AG09309 (cell line): ENCODE measurements at places on chromosomes 3 and 15.

- DNase-seq = no peak
These were observed 48.1 kb downstream of the CHSY1 start for GRCh38 chr15:101203607-101204189.

- DNase-seq = peak; percentile 81
These were observed at the start of gene CCDC80 for GRCh38 chr3:112640930-112641801. CCDC80 (minus strand) TSS chr3:112641143; CDS start chr3:112639905, 1,238 bp downstream.

DNA sequence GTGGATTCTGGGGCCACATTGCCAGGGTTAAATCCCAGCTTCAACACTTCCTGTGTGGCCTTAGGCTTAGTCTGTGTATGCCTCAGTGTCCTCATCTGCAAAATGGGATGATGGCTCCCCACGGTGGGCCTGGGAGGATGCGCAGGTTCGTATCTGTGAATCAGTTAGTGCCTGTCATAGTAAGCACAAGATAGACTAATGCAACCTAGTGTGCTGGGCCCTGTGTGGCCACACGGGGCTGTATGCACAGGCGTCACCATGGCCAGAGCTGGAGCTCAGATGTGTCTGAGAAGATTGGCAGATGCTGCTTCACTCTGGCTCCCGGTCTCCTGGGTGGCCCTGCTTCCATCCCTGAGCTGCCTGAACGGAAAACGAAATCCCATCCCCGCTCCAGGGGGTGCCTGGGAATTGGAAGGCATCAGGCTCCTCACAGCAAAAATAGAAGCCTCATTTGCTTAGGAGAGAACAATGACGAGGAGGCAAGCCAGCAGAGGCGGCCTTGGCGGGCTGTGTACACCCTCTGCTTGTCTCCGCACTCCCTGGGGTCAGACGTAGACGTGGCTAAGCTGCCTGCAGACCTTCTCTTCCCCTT lies 103.6 kb downstream of the APBA2 start:
- DNase-seq = no peak

DNA sequence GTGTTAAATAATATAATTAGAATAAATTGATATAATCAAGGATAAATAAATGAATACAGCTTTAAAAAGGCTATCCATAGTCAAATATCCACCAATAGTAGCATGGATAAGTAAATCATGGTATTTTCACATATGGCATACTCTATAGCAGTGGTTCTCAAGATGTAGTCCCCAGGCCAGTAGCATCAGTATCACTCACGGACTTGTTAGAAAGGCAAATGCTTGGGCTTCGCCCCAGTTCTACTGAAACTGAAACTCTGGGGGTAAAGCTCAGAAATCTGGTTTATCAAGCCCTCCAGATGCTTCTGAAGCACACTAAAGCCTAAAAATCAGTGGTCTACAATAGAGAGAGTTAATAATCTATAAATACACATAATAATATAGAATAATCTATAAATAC lies 261.6 kb upstream of the TTC14 start:
- no peak for DNase-seq

DNA sequence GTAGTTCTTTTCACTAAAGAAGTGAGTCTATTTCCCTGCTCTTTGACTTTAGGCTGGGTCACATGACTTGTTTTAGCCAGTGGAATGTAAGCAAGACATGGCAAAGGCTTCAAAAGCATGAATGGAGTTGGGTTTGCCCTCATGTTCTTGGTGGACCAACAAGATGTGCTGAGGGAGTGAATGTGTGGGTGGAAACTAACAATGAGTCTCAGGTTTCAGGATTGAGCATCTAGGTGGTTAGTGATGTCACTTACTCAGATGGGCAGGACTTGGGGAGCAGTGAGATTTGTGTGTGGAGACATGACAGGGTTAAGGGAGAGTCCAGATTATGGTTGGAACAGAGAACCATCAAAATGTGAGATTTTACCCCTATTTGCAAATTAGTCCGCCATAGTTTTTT lies 181.4 kb upstream of the UBE2E1 start:
- DNase-seq = no peak

DNA sequence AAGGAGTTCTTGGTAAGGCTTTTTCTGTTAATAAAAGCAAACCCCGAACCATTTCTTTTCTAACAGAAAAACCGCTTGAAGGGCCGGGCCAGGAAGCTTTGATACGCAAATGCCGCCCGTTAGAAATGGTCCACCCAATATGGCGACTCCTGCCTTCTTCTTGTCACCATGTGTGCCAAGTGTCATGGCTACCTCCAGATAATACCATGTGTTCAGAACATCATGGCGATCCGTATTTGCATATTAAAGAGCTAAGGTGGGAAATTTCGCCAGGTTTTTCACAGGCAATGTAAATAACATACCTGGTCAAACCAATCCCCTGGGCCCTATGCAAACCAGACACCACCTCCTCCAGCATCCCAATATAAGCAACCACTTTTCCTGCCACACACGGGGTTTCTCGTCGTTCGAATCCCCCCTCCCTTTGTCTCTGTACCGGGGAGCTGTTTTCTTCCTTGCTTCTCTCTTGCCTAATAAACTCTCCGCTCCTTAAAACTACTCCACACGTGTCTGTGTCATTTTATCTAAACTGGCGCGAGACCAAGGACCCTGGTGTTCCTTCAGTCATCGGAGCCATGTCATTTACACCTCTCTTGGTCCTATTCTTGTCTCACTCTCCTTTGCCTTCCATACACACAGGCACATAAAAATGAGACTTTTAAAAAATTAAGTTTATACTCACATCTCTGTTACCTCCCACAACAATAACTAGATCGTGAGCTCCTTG lies 34.5 kb downstream of the NCEH1 start:
- no peak for DNase-seq

GRCh38 chr3:42010530-42010929 lies 48.6 kb upstream of the ULK4 start:
- DNase-seq = no peak

DNA sequence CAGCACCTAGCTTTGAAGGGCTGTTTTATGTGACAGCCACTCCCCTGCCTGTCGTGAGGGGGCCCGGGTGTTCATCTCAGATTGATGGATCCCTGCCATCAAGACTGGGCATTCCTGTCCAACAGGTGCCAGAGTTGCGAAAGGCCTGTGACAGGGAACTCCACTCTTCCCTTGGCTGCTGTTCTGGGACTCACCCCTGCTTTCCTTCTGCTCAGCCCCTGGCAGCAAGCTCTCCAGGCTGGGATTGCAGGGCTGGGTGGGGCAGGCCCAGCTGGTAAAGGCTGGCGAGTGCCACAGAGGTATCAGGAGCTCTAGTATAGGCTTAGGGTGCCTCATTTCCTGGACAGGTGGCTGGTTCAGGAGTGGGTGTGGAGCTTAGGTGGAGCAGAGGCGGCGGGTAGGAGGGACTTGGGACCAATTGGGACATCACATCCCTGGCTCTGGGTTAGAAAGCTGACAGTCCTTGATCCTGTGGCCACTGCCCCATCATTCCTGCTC lies at the start of gene PLA2G4B:
TSS of gene PLA2G4B (plus strand) at position 448 of the 498 bp plus-strand sequence. CDS start 67 bp downstream, outside the sequence.
- no peak for DNase-seq

GRCh38 chr15:71962537-71962936 lies 152.2 kb downstream of the NR2E3 start:
- no peak for DNase-seq

GRCh38 chr15:57356178-57356577 lies 20.1 kb upstream of the CGNL1 start:
- DNase-seq = no peak

DNA sequence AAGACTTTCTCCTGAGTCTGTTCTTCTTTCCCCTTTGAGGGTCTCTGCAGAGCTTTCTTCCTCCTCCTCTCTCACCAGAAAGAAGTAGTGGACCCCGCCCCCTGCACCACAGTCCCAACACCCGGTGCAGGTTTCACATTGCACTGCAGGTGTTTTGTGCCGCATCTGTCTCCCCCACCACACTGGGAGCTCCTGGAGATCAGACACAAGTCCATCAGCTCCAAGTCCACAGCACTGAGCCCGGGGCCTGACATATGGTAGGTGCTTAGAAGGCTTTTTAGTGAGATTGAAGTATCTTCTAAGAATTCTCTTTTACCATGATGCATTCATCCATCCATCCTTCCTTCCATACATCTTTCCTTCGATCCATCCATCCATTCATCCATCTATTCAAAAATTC lies 9.8 kb downstream of the STRA6 start:
- DNase-seq = no peak

- no peak for DNase-seq
These were observed 19.3 kb upstream of the CCNDBP1 start for GRCh38 chr15:43165801-43166325.

DNA sequence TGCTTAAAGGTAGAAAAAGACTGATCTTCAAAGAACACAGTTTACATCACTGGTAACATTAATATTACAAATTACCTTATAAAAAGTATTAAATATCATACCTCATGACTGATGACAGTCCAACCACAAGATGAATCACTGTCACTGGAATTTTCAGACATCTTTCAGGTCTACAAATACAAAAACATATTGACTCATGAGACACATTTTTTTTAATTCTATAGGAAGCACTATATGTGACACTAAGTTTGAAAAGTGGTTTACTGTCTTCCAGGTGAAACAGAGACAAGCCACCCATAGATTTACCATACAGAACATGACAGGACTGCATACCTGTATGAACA lies 18.9 kb downstream of the CCPG1 start:
- no peak for DNase-seq

- no peak for DNase-seq
These were observed 19.8 kb upstream of the LOXL1 start for GRCh38 chr15:73906346-73907034.

DNA sequence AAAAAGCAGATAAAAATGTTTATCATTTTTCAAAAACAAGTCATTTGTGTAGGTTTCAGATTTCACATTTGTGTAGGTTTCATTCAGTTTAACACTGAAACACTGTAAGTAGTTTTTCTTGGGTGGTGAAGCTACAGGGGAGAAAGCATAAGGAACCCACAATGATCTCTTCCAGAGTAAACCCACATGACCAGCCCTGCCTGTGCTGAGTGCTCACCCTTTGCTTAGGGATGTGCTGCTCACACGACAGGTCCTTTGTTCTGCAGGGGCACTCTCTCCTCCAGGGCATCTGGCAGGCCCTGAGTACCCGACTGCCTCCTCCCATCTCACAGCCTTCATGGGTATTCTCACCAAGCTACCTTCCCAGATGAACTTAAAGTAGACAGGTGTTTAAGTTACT lies 28.9 kb downstream of the ZXDC start:
- no peak for DNase-seq

DNA sequence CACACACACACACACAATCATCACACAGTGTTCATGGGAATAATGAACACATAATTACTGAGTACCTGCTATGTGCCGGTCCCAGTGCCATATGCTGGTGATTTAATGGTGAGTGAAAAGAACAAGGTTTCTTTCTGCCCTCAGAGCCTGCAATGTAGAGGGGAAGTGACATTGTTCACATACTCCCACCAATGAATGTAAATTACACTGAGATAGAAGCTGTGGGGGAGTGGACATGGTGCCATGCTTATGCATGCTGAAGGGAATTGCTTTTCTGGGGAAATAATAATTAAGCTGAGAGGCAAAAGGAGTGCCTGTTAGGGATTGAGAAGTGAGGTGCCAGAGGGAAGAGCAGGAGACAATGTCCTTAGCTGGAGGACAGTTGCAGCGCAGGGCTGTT lies 175.1 kb downstream of the MFSD1 start:
- DNase-seq = no peak

DNA sequence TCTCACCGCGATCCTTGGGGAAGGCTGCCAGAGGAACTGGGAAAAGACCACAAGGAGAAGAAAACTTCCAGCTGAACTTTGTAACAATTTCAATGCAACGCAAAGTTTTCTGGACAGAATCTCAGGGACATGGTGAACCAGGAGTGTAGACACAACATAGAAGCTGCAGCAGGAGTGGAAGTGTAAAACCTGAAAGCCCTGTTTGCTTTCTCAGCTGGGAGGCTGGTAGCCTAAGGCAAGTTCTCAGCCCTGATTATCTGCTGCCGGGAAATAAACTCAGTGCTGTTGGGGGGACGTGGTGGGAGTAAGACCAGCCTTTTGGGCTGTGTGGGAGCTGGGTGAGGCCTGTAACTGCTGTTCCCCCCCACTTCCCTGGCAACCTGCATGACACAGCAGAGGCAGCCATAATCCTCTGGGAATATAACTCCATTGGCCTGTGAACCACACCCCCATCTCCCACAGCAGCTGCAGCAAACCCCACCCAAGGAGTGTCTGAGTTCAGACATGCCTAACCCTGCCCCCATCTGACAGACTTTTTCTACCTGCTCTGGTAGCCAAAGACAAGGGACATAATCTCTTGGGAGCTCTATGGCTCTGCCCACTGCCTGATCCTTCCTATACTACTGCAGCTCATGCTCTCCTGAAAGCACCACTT lies 106.7 kb downstream of the ZNF621 start:
- no peak for DNase-seq

GRCh38 chr3:1798711-1799405 lies 299.8 kb upstream of the CNTN4 start:
- no peak for DNase-seq

DNA sequence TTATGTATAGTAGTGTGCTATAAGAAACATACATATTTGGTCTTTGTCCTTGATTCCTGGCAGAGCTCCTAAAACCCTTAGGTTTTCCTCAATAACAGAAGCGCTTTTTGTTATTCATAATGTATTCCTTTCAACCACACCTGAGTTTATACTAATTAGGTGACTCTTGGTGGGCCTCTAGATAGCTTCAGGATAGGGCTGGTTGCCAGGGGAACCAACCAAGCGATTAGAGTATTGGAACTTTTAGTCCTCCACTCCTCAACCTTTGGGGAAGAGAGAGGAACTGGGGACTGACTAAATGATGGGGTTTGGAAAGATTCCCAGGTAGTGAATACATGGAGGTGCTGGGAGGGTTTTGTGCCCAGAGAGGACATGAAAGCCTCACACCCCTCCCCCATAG lies 24.6 kb downstream of the TMCC1 start:
- no peak for DNase-seq

DNA sequence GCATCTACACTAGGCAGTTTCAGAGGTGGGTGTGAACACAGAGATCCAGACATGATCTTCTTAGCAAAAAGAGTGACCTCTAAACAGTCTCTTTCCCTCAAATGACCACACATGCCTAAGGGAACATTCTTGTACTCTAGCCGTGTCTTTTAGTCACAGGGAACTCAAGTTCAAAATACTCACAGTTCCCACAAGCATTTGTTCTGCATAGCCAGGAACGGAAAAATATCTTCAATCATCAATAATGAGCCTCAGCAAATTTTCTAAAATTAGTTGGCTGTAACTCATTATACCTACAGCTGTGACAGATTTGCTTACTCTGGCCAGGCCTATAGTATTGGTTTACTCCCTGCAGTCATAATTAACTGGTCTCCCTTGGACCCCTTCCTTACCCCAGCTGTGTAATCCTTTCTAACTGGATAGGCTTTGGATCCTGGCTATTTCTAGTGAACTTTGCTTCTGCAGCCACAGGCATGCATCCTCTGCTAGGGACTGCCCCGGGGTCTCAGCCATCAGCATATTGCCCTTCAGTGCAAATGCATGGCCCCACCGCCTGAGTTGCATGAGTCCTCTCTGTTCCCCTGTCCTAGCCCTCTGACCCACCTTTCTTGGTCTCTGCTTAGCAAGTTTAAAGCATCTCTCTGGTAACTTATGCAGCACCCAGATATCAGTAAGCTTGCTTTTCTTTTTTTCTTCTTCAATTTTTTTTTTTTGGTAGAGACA lies 56.0 kb upstream of the HACD2 start:
- DNase-seq = no peak

GRCh38 chr3:126962756-126963155 lies 20.2 kb upstream of the PLXNA1 start:
- no peak for DNase-seq
